ENCODE measurements at places on chromosomes 2 and 18.

GRCh38 chr2:130981667-130982066 is 111.6 kb downstream of the FAM168B start:
- DNase-seq = no peak

DNA sequence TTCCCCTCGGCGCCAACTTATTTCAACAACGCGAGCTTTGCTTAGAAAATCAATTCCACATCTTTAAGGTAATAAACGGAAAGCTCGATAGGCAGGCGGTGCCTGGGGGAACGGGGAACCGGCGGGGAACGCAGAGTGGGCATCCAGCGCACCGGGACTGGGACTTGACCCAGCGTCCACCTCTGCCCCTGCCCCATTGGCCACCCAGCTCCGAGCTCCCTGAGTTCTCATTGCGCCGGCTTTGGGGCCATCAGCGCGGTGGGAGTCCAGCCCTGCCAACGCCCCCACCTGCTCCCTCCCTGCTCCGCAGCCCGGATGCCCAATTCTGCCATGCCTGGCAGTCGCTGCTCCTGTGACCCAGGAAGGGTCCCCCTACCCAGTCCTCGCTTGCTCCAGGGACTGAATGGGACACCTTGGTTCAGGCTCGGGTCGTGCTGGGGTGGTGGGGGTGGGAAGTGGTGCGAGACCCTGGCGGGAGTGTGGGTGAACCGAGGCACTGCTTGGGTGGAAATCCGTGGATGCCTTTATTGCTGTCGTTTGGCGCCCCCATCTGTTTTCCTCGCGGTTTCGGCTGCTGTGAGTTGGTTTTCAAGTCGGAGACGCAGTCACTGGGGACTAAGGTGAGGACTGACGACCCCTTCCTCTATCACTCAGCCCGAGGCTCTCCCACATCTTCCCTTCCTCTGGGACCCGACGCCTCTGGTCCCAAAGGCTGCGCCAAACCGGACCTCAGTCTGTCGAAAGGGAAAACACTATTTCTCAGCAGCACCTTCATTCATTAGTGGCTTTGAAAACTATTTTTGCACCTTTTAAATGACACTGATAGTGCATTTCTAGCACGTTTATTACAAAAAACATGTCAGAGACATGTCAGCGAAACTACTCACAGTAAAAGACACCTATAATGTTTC is 2.4 kb upstream of the EVX2 start:
- no peak for DNase-seq

DNA sequence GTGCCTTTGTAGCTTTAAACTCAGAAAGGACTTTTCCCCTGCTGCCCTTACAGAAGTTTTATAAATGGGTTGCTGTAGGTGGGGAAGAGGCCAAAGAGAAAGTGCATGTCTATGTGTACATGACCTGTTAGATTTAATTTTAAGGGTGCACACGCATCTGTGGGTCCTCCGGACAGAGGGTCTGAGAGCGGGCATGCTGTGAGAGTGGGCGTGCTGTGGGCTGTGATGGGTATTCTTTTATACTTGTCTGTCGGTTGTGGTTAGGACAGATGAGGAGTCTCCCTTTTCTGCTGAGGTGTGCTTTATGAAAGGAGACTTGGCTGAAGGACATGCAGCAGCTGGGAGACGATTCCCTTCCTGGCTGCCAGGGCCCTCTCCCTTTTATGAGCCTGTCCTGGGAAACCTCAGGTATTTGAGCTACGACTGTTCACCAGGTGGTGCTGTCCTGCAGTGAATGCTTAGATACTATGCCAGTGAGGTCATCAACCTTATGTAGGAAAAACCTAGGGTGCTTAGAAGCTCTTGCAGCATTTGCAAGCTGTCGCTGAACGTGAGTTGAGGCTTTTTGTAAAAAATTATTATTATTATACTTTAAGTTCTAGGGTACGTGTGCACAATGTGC is 67.5 kb downstream of the TANC1 start:
- DNase-seq = no peak

- DNase-seq = no peak
Measured at GRCh38 chr2:48874282-48874681, 118.8 kb upstream of the LHCGR start.

- DNase-seq = no peak
Measured at GRCh38 chr2:36513661-36514060, 84.3 kb downstream of the FEZ2 start.

GRCh38 chr2:16244966-16245320 is 304.6 kb downstream of the MYCN start:
- DNase-seq = no peak

GRCh38 chr2:74562126-74562775 is 7.7 kb downstream of the DOK1 start:
- DNase-seq = no peak

GRCh38 chr18:35623255-35623654 is 41.7 kb downstream of the GALNT1 start:
- DNase-seq = no peak

GRCh38 chr2:129459200-129459876 is 520.1 kb upstream of the RAB6C start:
- no peak for DNase-seq

DNA sequence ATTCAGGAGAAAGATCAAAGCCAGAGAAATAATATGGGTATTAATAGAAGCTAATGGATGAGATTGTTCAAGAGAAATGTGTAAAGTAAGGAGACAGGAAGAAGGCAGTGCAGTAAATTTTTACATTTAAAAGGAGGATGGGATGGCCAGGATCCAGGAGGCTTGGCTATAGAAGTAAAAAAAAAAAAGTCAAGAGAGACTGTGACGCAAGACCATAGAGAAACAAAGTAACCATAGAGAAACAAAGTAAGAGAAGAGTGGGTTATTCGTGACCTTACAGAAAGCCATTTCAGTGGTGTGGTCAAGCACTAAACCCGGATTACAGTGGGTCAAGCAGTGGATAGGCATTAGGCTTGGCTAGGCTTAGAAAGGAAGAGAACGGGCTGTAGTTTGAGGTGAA is 10.5 kb upstream of the FAM171B start:
- no peak for DNase-seq

DNA sequence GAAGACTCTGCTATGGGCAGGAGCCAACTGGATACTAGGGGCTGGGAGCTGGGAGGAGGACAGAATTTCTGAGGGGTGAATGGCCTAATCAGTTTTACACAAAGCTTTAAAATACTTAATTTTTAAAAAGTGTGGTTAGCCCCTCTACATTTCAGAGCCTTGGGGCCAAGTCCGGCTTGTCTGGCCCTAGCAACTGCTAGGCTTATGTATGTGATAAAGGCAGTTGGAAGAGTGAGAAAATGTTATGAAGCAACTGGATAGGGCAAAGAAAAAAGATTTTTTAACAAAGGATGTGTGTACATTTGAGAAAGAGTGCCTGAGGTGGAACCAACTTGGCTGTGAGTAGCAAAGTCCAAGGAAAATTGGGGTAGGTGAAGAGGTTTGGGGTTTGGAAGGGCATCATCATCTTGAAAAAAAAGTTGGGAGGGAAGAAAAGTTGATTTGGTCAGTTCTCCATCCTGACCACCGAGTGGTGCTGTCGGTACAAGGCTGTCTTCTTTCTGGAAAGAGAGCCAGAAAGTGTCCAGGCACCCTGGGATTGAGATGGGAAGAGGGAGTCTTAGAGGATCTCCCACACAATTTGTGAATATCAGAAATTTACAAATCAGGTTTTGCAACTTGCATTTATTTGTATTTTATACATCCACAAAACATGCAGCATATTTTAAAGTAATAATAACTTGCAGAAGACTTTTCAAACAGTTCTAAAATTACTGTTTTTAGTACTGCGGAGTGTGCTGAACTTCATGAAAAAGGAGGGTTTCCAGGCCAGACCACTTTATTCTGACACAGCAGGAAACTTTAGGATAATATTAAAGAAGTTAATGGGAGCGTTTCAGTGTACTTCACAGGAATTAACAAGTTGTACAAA is 10.5 kb upstream of the CDK15 start:
- DNase-seq = no peak

DNA sequence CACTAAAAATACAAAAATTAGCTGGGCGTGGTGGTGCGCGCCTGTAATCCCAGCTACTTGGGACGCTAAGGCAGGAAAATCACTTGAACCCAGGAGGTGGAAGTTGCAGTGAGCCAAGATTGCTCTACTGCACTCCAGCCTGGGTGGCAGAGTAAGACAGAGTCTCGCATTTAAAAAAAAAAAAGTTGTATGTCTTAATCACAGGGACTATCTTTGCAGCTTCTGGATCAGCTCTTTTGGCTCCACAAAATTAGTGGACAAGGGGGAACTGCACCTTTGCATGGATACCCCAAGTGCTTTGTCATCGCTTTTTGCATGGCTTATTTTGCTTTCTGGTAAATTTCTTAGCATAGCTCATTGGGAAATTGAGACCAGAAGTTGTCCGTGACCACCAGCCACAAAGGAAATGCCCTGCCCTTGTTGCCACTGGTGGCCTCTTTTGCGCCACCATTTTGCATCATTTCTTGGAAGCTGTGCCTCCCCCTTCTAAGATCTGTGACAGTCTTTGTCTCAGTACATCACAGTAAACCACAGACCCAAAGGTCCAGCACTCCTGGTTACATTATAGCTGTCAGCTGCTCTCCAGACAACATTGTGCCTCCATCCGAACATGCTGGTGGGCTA is 43.9 kb upstream of the PCBP1 start:
- no peak for DNase-seq

DNA sequence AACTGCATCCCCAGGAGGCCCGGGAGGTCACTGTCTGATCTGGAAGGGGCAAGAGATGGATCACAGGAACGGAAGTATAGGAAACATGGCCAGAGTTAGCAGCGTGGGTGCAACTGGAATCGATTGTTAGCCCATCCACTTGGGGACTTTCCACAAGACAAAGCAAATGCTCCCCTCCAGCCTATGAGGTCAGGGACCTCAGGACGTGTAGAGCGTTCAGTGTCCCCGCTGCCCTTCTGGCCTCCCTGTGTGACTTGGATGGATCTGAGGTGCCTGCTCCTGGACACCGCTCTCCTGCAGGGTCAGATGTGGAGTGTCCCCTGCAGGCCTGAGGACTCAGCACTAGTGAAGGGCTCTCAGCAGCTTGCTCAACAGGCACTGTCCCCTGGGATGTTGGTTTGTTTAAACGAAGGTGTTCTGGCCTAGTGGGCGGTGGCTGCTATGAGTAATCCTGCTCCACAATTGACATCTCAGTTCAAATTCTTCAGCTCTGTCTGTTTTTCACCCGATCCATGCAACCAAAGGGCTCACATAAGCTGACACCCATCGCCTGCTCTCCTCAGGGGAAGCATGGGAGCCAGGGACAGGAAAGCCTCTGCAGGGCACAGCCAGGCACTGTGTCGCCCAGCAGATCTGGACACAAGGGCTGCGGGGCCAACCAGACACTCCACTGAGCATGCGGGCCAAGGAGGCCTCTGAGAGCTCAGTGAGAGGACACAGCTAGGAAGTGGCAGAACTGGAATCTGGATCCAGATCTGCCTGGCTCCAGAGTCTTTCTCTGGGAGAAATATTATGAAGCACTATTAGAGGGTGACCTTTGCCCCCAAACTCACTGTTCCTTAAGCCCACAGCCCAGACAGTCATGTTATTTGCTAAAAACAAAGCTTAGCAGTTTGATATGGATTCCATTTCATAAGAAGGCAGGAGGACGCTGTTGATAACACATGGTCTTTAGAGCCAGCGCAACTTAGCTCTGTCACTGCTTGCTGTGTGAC is 78.5 kb downstream of the RHOB start:
- DNase-seq = no peak

DNA sequence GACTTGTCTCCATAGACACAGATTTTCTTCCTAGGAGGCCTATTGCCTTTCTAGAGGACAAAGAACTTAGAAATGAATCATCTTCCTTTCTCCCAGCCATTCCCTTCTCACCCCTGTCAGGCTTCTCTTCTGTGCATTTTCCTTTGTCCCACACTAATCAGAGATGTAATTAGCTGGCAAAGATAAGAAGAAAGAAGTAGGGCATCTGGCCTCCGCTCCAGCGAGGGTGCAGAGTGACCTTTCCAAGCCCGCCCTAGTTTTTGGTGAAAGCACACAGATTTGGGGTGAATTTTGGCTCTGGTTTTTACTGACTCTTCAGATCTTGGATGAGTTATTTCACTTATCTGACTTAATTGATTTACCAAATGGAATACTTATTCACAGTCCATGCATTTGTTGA is 626.5 kb downstream of the ZEB2 start:
- no peak for DNase-seq

DNA sequence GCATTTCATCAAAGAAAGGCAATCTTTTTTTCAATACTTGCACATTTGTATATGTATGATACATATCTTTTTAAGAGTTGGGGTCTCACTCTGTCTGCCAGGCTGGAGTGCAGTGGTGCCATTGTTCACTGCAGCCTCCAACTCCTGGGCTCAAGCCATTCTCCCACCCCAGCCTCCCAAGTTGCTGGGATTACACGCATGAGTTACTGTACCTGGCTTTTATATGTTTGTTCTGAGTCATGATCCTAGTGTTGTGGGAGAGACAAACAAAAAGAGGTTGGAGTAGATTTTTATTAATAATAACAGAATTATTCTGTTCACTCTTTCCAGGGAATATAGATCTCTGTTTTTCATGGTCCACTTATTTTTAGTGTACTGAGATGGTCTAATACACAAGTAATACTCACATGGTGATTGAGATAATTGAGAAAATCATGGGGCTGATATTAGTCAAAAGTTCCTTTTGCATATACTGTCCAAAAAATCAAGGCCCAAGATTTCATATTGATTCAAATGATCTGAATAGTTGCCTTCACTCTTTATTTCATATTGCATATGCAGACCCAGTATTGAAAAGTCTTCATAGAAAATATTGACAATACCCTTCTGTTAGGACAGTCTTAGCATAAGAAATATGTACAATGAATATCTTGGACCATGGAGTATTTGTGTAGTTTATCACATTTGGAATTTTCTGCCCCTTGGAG is 138.3 kb downstream of the FMNL2 start:
- DNase-seq = no peak

- no peak for DNase-seq
Measured at GRCh38 chr18:8139891-8140406, 469.3 kb upstream of the RAB12 start.

DNA sequence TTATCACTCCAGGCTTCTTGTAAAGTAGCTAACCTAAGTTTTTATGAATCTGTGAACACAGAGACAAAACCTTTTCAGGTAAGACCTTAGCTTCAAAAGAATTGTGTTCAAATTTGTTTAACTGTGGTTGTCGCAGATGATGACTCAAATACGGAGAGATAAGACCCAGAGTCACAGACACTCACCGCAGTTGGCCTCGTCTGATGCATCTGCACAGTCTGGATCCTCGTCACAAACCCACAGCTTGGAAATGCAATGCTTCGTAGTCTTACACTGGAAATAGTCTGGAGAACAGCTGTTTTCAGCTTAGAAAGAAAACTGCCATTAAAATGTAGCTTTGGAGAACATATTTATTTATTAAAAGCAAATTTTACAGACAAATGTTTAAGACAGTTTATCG is 1662.1 kb upstream of the NXPH2 start:
- DNase-seq = no peak

GRCh38 chr18:40984856-40985255 is 970.2 kb upstream of the PIK3C3 start:
- DNase-seq = no peak

DNA sequence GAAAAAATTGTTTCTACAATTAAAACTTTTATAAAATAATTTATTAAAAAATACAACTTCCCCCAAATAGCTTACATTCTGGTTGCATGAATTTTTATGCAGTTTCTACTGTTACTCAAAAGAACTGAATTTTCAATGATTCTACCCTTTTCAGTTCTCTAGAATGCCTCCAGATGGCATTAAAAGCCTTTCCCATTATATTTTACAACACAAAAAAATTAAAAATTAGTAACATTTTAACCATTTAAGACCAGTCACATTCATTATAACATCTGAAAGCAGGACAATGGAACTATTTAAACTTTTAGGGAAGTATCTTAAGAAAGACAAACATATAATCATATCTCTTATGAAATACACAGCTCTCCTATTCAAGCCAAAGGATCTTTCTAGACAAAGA is 236.0 kb upstream of the REV1 start:
- DNase-seq = no peak

Measured in activated T-helper 1 cell treated with anti-CD3 and anti-CD28 coated beads, Interleukin-2, amount 50 U/mL, for 16 hours (primary cell).